ENCODE measurements at places on chromosomes 5 and 9.

- no peak for DNase-seq
Measured at GRCh38 chr5:96548905-96549304, 113.3 kb upstream of the CAST start.

DNA sequence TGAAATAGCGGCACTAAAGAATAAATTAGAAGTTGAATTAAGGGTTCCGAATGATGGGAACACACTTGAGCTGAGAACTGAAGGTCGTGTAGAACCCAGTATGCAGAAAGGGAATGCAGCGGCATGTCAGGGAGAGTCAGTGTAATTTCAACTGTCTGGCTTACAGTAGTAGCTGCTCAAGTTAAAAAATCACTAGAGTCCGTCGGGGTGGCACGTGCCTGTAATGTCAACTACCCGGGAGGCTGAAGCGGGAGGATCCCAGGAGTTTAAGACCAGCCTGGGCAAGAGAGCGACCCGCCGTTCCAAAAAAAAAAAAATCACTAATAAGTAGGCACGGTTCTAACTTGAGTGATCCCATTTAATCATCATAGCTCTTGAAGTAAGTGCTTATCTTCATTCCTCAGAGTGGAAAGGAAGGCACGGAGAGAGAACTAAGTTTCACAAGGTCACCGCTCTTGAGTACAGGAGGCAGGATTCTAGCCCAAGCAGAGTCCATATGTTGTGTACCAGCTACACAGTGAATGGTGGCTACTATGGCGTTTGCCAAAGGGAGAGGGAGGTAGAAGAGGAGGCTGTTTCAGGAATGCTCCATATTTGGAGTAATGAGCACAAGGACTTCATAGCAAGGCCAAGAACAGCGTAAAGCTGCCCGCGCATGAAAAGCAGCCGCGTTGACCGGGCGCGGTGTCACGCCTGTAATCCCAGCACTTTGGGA is 831 bp downstream of the RMRP start:
- DNase-seq: no peak

GRCh38 chr9:131266266-131267229 is 9.8 kb downstream of the FAM78A start:
- DNase-seq: no peak

DNA sequence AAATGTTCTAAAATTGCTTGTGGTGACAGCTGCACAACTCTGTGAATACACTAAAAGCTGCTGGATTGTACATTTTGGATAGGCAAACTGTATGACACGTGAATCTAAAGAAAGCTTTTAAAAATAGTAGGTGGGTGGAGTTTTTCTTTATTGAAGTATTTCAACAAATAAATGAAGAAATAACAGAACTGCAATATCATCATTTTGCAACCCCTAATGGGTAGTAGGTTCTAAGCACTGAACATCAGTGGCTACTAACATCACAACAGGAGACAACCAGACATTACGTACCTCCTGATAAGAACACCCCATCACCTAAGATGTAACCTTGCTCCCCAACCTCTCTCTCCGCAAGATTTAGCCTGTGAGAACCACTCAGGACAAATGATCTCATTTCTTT is 38.6 kb downstream of the EPB41L4B start:
- DNase-seq: no peak
